ENCODE measurements at places on chromosomes 13 and 19.
A peak's percentile ranks its signal among the peaks of the same experiment; 100 is the strongest.

GRCh38 chr13:21825186-21825585, 154.3 kb downstream of the FGF9 start:
- no peak for DNase-seq

DNA sequence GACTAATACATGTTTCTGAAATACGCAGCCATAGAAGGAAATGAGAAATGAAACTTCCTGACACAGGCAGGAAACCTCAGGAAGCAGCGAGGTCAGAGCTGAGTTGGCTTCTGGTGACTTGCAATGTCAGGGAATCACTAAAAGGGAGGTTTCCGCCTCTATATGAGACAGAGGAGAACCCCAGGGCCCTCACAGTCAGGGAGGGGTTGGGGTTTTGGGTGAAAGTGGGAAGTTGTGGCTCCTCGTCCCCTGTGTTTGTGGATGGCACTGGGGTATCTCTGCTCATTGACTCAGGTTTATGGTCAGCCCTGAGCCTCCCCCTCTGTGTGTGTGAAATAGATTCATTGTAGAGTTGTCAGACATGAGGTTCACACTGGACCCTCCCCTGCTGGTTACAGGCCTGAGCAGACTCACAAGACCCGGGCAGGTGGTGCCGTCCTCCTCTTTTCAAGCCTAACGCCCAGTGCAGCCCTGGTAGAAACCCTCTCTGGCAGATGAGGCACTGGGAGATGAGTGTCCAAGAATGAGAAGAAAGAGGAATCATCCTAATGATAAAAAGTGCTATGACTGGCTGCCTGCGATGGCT, 5.5 kb upstream of the LILRA6 start:
- peak; percentile 67 for DNase-seq

DNA sequence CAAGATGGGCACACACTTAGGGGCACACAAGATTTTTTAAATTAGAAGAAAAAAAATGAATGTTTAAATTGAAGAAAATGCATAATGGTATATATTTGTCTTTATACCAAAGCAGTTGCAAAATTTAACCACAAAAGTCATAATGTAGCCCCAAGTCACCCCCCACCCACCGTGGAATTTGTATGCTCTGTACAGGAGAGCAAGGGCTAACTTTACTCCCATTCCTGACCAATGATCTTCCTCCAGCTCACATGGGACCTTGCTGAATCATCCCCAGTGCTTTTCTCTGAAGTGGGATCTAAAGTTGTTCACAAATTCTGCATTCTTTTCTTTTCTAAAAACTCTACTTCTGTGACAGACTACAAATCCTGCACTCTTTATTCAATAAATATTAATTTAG, 597.0 kb downstream of the UQCRFS1 start:
- no peak for DNase-seq

DNA sequence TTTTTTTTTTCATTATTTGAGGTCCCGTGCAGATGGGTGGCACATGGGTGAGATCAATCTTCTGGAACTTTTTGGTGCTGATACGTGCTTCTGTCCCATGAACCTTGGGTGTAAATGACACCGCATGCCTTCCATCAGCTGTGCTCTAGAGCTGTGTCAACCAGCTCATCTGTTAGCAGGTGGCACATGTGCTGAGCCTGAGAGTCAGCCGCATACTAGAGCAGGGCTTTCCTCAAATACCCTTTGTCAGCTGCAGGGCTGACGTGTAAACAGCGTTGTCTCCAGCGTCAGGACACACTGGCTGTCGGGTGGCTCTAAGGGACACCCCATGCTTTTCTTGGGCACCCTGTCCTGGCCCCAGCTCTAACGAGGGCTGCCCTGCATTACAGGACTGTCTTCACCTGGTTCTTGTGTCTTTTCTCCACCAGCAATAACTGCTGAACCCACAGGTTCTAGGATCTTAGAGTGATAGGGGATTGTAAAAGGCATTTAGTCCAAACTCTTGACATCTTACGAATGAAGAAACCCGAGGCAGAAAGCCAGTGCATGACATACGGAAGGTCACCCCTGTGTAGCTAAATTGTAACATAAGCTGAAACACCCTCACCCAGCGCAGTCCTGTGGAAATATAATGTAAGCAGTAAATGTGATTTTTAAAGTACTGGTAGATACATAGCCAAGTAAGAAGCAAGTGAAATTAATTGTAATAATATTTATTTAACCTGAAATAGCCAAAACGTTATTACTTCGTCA, 119.5 kb downstream of the LRCH1 start:
- no peak for DNase-seq

DNA sequence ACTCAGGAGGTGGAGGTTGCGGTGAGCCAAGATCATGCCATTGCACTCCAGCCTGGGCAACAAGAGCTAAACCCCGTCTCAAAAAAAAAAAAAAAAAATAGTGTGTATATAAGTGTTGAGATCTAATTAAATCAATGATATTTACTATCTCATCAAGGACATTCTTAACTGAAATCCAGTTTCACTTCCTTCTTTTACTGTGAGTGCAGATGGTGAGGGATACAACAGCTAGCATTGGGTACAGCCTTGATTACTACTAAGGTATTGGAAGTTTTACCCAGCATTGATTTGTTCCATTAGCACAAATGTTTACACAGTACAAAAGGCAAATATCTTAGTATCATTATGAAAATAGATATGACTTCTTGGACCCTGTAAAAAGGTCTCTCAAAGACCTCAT, 546.6 kb downstream of the KCTD12 start:
- no peak for DNase-seq

GRCh38 chr13:50208826-50209335, 193.6 kb downstream of the KCNRG start:
- no peak for DNase-seq

- DNase-seq = no peak
Observed at GRCh38 chr13:41811588-41812021, 149.3 kb downstream of the VWA8 start.

GRCh38 chr13:50598338-50598737, 245.2 kb downstream of the DLEU7 start:
- no peak for DNase-seq

DNA sequence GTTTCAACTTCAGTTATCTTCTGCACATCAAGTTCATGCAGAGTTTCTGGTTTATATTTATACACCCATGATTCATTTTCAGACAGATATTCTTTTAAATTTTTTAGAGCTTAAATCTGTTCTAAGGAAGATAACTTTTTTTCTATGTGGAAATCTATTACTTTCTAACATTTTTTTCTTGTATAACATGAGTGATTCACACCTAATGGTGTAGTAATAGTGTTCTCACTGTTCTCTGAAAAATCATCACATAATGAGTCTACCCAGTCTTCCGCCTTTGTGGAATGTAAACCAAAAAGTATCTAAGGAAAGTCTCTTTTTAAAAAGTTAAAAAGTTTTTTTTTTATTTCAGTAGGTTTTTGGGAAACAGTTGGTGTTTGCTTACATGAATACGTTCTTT, 70.8 kb downstream of the FNDC3A start:
- no peak for DNase-seq

DNA sequence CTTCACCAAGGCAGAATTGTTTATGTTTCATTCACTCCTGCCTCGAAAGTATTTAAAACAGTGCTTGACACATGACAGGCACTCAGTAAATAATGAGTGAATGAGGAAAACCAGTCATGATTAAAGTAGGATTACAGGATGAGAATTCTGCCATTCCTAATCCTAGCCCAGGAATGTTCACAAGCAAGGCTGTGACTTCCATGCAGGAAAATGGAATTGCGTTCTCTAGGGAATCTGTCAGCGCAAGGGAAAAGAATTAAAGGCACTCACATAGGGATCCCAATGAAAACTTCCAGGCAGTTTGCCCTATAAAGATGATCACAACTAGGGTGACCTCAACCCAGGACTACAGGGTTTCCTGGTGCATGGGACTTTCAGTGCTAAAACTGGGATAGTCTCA, 143.4 kb downstream of the CYSLTR2 start:
- no peak for DNase-seq

DNA sequence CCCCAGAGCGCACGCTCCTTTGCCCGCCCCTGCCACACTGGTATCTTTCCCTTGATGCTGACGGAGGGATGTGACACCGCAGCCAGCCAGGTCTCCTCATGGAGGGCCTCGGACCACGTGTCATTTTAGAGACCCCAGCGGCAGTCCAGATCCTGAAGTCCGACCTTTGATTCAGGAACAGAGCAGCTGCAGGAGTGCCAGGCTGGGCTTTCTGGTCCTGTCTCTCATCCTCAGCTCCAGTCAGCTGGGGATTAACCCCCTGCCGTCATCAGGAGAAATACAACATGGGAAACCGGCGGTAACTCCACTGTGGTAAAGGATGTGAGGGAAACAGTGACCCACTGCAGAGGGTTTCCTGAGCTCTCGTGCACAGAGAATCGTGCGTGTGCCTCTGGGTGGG, 140.6 kb downstream of the SIPA1L3 start:
- DNase-seq = no peak

- DNase-seq = peak; percentile 80
Observed at GRCh38 chr19:56105090-56105701, 15.9 kb downstream of the ZNF787 start.

GRCh38 chr13:75180805-75181455, 301.0 kb downstream of the TBC1D4 start:
- no peak for DNase-seq

GRCh38 chr13:64985075-64985474, 2245.1 kb downstream of the PCDH9 start:
- DNase-seq = no peak

- DNase-seq = no peak
Observed at GRCh38 chr19:29571181-29571580, 34.9 kb upstream of the POP4 start.

DNA sequence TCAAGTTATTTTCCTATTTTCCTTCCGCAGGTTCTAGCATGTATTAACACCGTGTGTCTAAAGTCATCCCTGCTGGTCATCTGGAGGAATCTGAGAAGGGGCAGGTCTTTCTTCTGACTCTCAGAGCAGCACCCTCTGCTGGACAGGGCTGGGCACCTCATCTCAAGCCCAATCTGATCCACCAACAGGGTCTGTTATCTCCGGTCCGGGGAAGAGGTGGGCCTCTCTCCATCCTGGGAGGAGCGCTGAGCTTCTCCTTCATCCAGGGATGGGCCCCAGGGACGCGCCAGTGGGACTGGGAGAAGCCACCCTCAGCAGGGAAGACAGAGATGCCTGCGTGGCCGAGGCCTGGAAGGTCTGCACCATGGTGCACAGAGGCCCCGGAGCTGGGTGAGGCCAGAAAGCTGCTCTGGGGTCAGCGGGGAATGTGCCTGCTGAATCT, 26.0 kb upstream of the ZNF331 start:
- DNase-seq = peak; percentile 80

DNA sequence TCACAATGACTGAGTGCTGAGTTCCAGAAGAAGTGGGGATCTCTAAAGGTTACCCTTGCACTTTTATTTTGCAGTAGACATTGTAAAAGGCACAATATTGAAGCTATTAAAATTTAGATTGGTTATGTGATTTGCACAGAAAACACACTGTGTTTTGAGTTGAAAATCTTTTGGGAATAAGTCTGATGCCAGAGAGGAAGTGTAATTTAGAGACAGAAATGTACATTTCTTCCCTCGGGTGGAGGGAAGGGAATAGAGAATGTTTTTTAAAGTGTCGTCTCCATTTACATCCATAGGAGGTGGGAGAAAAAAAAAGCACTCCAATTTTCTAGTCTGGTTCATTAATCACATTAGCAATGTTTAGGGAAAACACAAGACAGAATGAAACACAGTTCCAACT, 465.8 kb downstream of the OLFM4 start:
- DNase-seq = no peak

DNA sequence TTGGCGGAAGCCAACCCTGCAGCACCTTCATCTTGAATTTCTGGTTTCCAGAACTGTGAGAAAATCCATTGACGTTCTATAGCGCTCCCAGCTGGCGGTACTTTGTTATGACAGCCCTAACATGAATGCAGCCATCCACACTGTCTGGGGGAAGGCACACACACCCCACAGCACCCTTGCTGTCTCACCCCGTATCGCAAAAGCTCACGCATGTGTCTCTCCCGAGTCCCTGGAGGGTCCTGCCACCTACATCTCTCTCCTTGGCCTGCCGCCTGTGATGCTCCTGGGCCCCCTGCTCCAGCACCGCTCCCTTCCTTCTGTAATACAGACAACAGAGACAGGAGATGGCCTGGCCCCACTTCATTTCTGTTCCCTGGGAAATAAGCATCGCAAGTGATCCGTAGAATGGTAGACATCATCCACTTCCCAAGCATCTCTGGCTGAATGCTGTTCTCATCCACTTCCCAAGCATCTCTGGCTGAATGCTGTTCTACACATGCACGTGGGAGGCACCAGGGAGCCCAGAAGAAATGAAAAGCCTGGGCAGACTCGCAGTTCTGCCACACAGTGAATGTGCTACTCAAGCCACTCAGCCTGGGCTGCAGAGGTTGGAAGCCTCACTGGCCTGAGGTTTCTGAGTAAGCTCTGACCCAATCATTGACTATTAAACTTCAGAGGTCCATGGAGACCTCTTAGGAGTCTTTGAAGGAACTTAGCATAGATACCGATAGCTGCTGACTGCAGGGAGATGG, 29.6 kb downstream of the EPN1 start:
- no peak for DNase-seq

Data from activated effector memory CD4-positive, alpha-beta T cell treated with anti-CD3 and anti-CD28 coated beads, Interleukin-2, amount 50 U/mL, for 16 hours (primary cell).